ENCODE measurements at places on chromosomes 3 and 15. TPM values are rescaled to one million over a fixed set of nuclear protein-coding genes. Genes with fewer than 3 reads are reported as not detected.

- no peak for DNase-seq
Observed at GRCh38 chr15:74997141-74997540, 1.8 kb downstream of the SCAMP5 start.

DNA sequence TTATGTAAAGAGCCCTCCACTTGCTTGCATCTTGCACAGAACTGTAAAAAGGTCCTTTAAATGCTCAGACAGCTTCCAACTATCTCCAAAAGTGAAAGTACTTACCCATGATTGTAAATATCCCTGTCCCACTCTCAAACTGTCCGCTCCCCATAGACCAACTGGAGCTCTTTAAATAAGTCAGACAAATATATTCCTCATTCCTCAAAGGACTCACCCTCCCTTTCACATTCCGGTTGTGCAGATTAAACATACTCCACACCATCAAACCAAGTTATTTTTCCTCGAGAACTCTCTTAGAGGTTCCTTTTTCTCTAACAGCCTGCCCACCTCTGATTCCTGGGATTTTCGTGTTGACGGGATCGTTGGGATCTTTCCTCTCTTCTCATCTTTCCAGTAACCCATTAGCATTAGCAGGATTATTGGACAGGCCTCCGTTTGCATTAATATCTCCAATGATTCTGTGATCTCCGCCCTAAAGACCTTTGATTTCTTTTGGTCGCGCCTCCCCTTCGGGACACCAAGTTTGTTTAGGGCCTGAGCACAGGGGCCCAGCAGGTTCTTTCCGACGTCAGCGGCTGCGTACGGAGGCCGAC, 763 bp downstream of the GOLGB1 start:
- peak; percentile 81 for DNase-seq

- DNase-seq, result no peak
Observed at GRCh38 chr3:1380926-1381646, 288.3 kb downstream of the CNTN6 start.

DNA sequence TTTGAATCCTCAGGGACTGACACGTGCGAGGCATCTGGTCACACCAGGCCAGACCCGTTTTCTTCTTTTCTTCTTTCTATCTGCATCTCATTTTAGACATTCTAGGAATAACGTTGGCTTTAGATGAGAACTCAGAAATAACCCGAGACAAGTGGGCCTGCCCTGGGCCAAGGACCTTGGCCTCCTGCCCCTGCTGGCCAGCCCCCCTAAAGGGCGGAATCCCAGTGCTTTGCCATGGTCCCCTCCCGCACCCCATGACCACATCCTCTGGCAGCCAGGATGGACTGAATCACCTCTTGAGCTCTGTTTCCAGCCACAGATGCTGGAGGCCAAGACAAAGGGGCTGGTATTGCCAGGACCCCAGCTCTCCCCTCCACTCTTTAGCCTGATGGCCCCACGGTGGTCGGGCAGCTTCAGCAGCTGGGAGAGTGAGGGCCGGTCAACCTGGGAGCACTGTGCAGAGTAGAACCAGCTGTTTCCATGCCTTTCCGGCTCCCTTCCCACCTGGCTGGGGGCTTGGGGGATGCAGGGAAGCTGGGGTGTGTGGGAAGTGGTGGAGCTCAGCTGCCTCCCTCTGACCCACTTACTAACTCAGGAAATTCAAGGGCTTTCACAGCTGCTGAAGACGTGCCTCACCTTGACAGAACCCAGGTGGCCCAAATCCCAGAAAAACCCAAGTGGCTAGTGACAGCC, 190.9 kb downstream of the FAM43A start:
- no peak for DNase-seq

- peak; percentile 77 for DNase-seq
Observed at GRCh38 chr3:10164546-10165393, at the start of gene IRAK2. TSS of gene IRAK2 (plus strand) at chr3:10164919. CDS start at chr3:10164955, 36 bp downstream.

GRCh38 chr15:96412045-96412905, 81.8 kb downstream of the NR2F2 start:
- DNase-seq, result no peak

The EHHADH gene
- total RNA-seq, result 7.4 TPM

The GCNT3 gene
- 2.1 TPM for total RNA-seq
